ENCODE measurements at places on chromosomes 2 and 18.

DNA sequence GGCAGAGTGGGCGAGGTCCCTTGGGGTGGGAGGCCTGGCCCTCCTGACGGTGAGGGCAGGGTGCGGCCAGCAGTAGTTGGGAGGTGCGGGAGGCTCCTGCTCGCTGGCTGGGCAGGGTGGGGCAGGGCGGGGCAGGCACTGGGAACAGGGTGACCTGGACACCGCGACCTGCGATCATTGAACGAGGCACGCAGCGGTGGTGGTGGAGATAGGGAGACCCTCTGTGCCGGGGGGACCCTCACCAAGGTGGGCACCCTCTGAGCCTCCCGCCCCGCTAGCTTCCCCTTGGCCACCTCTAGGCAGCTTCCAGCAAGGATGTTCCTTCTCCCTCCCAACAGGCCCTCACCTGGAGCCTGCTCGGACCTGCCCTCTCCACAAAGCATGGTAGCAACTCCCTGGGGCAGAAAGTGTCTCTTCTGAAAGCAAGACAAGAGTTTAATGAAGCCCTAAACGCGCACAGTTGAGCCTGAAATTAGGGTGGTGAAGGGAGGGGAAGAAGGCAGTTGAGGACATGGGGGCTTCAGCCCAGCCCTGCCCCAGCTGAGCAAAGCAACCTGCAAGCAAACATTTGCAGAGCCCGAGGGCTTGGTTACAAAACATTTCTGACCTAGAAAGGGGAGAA, 15.4 kb upstream of the FOSL2 start:
- no peak for DNase-seq

- no peak for DNase-seq
Measured at GRCh38 chr2:232513353-232513752, 6.8 kb upstream of the PRSS56 start.

DNA sequence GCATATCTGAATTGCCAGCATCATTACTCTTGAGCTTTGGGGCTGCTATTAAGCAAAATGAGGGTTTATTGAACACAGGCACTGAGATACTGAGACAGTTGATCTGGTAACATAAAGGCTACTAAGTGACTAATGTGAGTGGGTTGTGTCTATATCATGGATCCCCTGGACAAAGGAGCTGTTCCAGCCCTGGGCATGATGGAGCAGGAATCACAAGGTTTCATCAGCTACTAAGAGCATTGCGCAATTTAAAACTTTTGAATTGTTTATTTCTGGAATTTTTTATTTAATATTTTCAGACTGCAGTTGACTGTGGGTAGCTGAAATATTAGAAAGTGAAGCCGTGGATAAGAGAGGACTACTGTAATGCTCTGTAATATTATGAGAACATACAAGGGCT, 73.5 kb downstream of the MGAT5 start:
- DNase-seq = no peak

DNA sequence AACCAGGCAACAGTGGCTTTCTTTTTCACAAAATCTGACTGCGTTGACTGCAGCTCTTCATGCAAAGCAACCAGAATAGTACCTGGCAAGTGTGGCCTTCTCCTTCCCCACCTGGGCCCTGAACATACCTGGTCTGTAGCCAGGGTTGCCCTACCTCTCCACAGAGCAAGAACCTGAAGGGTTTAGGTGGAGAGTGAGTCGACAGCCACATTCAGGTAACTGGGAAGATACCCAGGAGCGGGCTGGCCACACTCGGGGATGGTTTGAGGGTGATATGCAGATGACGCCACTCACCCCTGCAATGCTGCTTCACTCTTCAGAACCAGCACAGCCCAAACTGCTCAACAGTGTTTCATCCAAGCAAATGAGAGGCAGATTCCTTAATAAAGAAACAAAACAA, 117.3 kb downstream of the TTC32 start:
- DNase-seq = no peak

DNA sequence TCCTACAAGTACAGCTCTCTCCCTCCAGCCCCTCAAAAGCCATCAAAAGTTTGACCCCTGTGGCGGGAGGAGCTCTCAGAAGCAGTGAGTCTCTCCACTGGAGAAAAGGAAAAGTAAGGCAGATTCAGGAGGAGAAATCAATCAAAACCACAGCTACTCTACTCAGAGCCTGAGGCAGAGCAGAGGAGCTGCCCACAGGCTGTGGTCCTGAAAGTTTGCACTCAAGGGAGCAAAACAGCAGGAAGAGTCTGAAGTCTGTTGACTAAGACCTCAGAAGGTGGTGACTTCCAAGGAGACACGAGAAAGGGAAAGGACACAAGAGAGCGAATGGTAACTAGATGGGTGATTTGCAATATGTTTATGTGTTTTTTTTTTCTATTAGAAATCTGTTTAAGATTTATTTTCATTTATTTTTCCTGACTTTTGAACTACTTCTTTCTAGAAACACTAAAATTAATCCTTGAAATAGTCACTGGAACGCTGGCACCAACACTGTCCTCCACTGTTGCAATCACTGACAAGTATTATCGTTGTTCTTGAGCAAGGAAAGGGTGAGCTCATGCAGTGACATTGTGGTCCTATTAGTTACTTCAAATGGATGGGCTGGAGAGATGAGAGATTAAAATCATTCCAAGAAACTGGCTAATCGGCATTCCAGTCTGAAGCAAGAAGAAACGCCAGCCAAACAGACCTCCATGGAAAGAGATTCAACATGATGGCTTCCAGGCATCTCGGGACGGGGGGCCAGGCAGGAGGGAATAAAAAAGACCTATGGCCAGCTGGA, 35.8 kb downstream of the PID1 start:
- DNase-seq = no peak

GRCh38 chr2:24635181-24635580, 144.1 kb downstream of the NCOA1 start:
- DNase-seq = no peak
